ENCODE measurements at places on chromosomes 4 and X. TPM values are rescaled to one million over a fixed set of nuclear protein-coding genes. Genes with fewer than 3 reads are reported as not detected.

- H3K27me3 ChIP-seq, result no peaks in the 10 kb centered on the region
- H3K36me3 ChIP-seq, result no peaks in the 10 kb centered on the region
- H3K4me3 ChIP-seq, result no peak overlapping the region
Observed at GRCh38 chrX:128294198-128294597, 242.0 kb upstream of the ACTRT1 start.

GRCh38 chr4:1544861-1545281, 138.6 kb upstream of the NKX1-1 start:
- no peak for DNase-seq
- H3K4me3 ChIP-seq, result no peak overlapping the region
- H3K27ac ChIP-seq, result no peak overlapping the region
- H3K4me1 ChIP-seq, result peaks cover 5% of the 10 kb centered on the region

GRCh38 chr4:12884846-12885796, 599.0 kb downstream of the RAB28 start:
- H3K27me3 ChIP-seq, result no peaks in the 10 kb centered on the region
- no peaks in the 10 kb centered on the region for H3K36me3 ChIP-seq
- H3K27ac ChIP-seq, result no peak overlapping the region
- no peak for DNase-seq
- H3K4me3 ChIP-seq, result no peak overlapping the region

- no peak for DNase-seq
- no peaks in the 10 kb centered on the region for H3K4me1 ChIP-seq
- H3K27me3 ChIP-seq, result no peaks in the 10 kb centered on the region
- H3K27ac ChIP-seq, result no peak overlapping the region
Observed at GRCh38 chr4:174739576-174739975, 89.5 kb downstream of the GLRA3 start.

Gene TMPRSS11B
- total RNA-seq, result not detected

Gene FHDC1
- total RNA-seq, result 0.75 TPM

GRCh38 chr4:111652236-111652635, 493.0 kb upstream of the FAM241A start:
- H3K27me3 ChIP-seq, result no peaks in the 10 kb centered on the region
- H3K4me1 ChIP-seq, result no peaks in the 10 kb centered on the region
- H3K36me3 ChIP-seq, result no peaks in the 10 kb centered on the region
- no peak overlapping the region for H3K4me3 ChIP-seq
- H3K27ac ChIP-seq, result no peak overlapping the region

Gene CFAP47
- total RNA-seq, result not detected

DNA sequence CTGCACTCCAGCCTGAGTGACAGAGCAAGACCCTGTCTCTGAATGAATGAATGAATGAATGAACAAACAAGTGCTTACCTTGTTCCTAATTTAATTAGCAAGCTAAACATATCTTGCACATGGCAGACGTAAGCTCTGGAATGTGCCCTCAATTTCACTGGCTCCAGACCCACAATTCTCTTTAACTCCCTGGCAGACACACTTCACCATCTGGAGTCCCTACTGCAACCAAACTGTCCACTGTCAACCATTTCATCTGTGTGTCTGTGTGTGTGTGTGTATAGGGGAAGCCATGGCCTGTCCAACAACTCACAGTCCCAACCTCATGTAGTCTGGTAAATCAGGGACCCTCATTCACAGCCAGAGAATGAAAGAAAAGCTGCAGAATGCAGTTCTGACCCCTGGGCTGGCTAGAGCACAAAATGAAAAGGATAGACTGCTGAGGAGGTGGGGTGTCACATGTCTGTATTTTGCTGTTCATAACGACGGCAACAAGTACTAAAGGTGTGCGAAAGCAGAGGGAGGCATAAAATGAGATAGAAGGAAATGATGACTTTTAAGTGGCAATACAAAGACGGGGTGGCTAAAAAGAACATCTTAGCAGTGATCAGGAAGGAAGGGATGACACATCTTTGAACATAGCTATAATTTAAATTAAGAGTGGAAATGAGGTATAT, 114.1 kb downstream of the TSPAN5 start:
- H3K4me1 ChIP-seq, result no peaks in the 10 kb centered on the region
- H3K4me3 ChIP-seq, result no peak overlapping the region
- DNase-seq, result no peak
- H3K27me3 ChIP-seq, result no peaks in the 10 kb centered on the region
- no peaks in the 10 kb centered on the region for H3K36me3 ChIP-seq

- H3K4me3 ChIP-seq, result no peak overlapping the region
- H3K27ac ChIP-seq, result no peak overlapping the region
- DNase-seq, result no peak
- H3K27me3 ChIP-seq, result no peaks in the 10 kb centered on the region
- no peaks in the 10 kb centered on the region for H3K36me3 ChIP-seq
Observed at GRCh38 chr4:76958891-76959290, 9.3 kb downstream of the SEPTIN11 start.

- H3K36me3 ChIP-seq, result peaks cover 10% of the 10 kb centered on the region
- no peak overlapping the region for H3K4me3 ChIP-seq
- H3K27ac ChIP-seq, result peak overlapping the region; percentile 96
- DNase-seq, result peak; percentile 64
- no peaks in the 10 kb centered on the region for H3K27me3 ChIP-seq
Observed at GRCh38 chr4:173520921-173521466, 9.0 kb downstream of the HAND2 start.

DNA sequence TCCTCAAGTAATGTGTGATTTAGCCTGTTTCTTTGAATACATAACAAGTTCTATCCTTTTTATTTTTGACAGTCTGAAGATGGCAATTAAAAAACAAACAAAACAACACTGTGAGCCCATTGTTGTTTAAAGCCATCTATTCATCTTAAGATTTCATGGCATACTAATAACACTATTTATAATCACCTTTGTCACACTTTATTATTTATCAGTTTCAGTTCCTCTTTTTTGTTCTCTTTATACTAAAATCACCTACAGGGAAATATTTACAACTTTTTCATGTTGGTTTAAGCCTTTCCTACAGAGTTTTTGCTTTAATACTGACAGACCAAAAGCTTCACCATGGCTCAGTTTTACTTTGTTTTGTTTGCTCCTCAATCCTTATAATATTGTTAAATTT, 247.4 kb upstream of the CTSO start:
- no peak overlapping the region for H3K4me3 ChIP-seq
- DNase-seq, result no peak
- H3K27ac ChIP-seq, result no peak overlapping the region
- no peaks in the 10 kb centered on the region for H3K36me3 ChIP-seq

Gene DMRTC1B
- not detected for total RNA-seq

- no peak overlapping the region for H3K27ac ChIP-seq
- H3K36me3 ChIP-seq, result no peaks in the 10 kb centered on the region
- H3K27me3 ChIP-seq, result no peaks in the 10 kb centered on the region
- peaks cover 6% of the 10 kb centered on the region for H3K4me1 ChIP-seq
- DNase-seq, result no peak
- H3K4me3 ChIP-seq, result peak overlapping the region; percentile 78
Observed at GRCh38 chr4:25861951-25862410, 807 bp downstream of the SEL1L3 start.

DNA sequence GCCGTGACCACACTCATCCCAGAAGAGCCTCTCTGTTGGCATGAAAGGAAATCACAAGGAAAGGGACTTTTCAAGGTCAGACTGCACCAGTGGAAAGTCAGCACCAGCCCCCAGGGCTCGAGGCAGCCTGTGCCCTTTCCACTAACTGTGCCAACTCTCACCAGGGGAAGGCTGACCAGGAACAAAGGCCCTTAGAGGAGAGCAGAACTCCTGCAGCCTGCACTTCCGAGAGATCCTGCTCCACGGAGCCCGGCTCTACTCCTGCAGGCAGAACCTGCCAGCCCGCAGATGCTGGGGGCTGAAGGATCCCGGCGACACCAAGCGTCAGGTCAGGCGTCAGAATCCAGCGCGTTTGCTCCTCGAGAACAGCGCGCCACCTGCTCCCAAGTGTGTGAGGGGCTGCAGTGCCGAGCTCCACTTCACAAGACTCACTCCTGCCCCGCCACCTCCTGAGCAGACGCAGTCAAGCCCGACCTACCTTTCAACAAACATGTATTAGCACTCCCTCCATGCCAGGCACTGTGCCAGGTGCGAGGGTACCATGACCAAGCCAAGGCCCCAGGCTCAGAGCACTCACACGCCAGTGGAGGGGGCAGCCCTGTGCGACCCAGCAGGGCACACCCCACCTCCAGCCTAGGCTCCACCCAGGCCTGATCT, 13.6 kb upstream of the HELT start:
- H3K4me3 ChIP-seq, result peak overlapping the region; percentile 16
- H3K27me3 ChIP-seq, result no peaks in the 10 kb centered on the region
- no peaks in the 10 kb centered on the region for H3K36me3 ChIP-seq
- DNase-seq, result no peak

- peaks cover 12% of the 10 kb centered on the region for H3K36me3 ChIP-seq
- H3K27ac ChIP-seq, result no peak overlapping the region
- peaks cover 8% of the 10 kb centered on the region for H3K4me1 ChIP-seq
- no peak for DNase-seq
- no peaks in the 10 kb centered on the region for H3K27me3 ChIP-seq
- H3K4me3 ChIP-seq, result peak overlapping the region; percentile 86
Observed at GRCh38 chrX:154429711-154430110, 1.2 kb downstream of the ATP6AP1 start.

GRCh38 chr4:88283661-88284438, 511 bp downstream of the PPM1K start:
- no peaks in the 10 kb centered on the region for H3K27me3 ChIP-seq
- H3K4me3 ChIP-seq, result peak overlapping the region; percentile 83
- H3K4me1 ChIP-seq, result peaks cover 37% of the 10 kb centered on the region
- H3K36me3 ChIP-seq, result no peaks in the 10 kb centered on the region

- no peaks in the 10 kb centered on the region for H3K4me1 ChIP-seq
- H3K27ac ChIP-seq, result no peak overlapping the region
- peaks cover 6% of the 10 kb centered on the region for H3K36me3 ChIP-seq
- DNase-seq, result no peak
- H3K27me3 ChIP-seq, result no peaks in the 10 kb centered on the region
Observed at GRCh38 chr4:184778325-184778724, 44.4 kb upstream of the CENPU start.

- H3K27me3 ChIP-seq, result no peaks in the 10 kb centered on the region
- no peak overlapping the region for H3K27ac ChIP-seq
- H3K4me3 ChIP-seq, result no peak overlapping the region
Observed at GRCh38 chr4:102843273-102843672, 15.9 kb upstream of the UBE2D3 start.

DNA sequence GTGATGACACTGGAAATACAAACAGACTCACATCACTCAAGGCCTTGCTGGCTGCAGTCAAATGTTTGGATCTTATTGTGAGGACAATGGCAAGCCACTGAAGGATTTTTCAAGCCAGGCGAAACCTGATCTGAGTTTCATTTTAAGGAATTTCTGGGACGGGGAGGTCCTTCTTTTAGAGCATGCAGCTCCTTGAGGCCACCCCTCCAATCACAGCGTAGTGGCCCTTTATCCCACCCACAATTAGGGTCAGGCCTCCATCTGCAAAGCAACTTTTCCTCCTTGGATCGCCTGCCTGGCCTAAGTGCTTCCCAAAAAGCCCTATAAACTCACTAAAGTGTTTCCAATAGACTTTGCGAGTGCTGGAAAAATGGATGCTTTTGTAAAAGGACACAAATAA, 115.5 kb downstream of the EFHC2 start:
- no peak for DNase-seq
- no peaks in the 10 kb centered on the region for H3K27me3 ChIP-seq
- H3K4me3 ChIP-seq, result no peak overlapping the region
- no peaks in the 10 kb centered on the region for H3K36me3 ChIP-seq
- H3K27ac ChIP-seq, result no peak overlapping the region
- no peaks in the 10 kb centered on the region for H3K4me1 ChIP-seq

DNA sequence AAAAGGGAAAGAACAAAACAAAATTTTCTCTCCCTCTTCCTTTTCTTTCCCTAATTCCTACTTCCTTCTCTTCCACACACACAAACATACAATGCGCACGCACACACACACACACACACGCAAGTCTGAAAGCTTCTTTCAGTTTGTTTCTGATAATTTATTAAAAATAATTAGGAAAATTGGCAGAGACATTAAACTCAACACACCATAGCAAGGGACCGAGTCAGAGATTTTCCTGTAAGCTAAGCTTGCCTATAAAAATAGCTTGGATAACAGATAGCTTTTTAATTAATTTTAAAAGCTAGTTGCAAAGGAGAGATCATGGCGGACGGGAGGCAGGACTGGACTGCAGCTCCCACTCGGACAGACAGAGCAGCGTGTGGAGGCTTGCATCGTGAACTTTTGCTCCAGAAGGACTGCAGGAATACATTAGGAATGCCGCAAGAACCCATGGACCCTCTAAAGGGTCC, 92.6 kb upstream of the MAPK10 start:
- H3K36me3 ChIP-seq, result no peaks in the 10 kb centered on the region
- no peaks in the 10 kb centered on the region for H3K27me3 ChIP-seq
- DNase-seq, result no peak

Gene MAGEE1
- total RNA-seq, result 4.5 TPM

GRCh38 chrX:103107836-103108235, 14.9 kb upstream of the NXF3 start:
- no peaks in the 10 kb centered on the region for H3K4me1 ChIP-seq
- H3K27me3 ChIP-seq, result no peaks in the 10 kb centered on the region
- DNase-seq, result no peak
- no peak overlapping the region for H3K27ac ChIP-seq
- no peak overlapping the region for H3K4me3 ChIP-seq

Gene TBX22
- not detected for total RNA-seq

DNA sequence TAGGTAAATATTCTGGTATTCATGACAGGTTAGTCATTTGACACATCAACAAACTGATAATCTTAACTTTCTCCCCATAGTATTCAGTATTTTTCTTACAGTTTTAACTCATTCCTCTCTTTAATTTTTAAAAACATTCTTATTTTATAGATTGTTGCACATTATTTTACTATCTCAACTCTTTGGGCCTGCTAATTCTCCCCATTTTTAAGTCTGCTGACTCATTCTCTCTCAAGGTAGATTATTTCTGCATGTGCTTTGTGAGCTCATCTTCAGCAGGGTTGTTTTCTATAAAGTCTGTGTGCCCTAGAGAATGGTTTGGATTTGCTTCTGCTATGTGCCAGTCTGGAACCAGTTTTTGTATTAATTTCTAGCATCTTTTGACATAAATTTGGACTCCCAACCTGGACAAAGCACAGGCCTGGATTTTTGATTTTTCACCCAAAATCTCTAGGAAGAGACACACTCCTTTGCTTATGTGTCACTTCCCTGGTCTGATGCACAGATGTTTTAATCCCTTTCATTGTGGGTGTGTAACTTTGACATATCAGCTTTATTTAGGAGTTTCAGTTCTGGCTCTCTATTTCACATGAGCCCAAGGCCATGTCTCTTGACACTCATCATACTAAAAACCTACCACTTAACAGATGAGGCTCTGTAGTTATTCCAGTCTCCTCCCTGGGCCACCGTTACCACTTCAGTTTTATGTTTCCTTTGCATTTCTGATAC, 194.3 kb upstream of the PGRMC2 start:
- DNase-seq, result no peak
- no peaks in the 10 kb centered on the region for H3K36me3 ChIP-seq
- H3K27me3 ChIP-seq, result no peaks in the 10 kb centered on the region
- no peak overlapping the region for H3K27ac ChIP-seq
- H3K4me1 ChIP-seq, result peaks cover 3% of the 10 kb centered on the region

Gene GCNA
- total RNA-seq, result 0.96 TPM

Gene ARMCX4
- 7.3 TPM for total RNA-seq

Gene CSTF2
- 1.1 TPM for total RNA-seq

DNA sequence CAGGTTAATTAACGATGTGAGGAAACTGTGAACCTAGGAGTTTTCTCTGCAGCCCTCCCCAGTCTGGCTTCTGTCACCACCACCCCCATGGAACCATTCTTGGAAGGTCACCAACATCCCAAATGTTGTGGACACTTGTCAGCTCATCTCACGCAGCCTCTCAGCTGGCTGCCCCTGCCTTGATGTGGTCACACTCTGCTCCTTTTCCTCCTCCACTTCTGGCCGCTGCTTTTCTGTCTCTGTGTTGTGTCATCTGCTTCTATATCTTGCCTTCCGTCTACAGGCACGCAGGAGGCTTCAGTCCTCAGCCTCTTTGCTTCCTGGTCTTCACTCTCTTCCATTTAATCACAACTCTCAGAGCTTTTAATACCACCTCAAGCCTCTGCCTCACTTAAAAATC, 371.5 kb upstream of the SLIT2 start:
- H3K4me1 ChIP-seq, result no peaks in the 10 kb centered on the region

Data from ascending aorta (tissue), 2 donors.